ENCODE measurements at places on chromosomes 6 and 20.
A peak's percentile ranks its signal among the peaks of the same experiment; 100 is the strongest.

- no peak for DNase-seq
Observed at GRCh38 chr6:46347669-46348068, 143.6 kb downstream of the RCAN2 start.

DNA sequence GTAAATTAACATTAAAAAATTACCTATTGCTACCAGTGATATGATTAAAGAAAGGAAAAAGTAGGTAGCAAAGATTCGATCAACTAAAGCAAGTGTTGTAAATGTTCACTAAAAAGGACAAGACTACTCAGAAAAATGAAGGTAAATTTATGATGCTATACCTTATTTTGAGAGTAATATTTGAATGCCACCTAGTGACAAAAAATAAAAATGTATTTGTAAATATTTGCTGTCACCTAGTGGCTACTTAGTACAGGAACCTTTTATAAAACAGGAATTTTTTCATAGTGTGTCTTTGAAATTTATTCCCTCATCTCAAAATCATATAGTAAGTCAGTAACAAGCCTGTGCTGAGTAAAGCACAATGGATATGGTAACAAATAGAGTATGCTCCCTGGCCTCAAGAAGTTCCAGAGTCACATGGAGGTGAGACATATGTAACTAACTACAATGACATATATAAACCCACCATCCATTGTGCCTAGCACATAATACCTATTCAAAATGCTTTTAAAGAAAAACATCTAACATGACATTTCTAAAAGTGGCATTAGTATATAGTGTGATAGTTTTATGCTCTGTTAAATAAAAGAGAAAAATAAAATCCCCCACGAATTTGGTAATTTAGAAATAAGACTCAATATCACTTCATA is 193.1 kb upstream of the SIM1 start:
- DNase-seq = no peak

- DNase-seq = no peak
Observed at GRCh38 chr6:155959898-155960495, 504.4 kb upstream of the NOX3 start.

DNA sequence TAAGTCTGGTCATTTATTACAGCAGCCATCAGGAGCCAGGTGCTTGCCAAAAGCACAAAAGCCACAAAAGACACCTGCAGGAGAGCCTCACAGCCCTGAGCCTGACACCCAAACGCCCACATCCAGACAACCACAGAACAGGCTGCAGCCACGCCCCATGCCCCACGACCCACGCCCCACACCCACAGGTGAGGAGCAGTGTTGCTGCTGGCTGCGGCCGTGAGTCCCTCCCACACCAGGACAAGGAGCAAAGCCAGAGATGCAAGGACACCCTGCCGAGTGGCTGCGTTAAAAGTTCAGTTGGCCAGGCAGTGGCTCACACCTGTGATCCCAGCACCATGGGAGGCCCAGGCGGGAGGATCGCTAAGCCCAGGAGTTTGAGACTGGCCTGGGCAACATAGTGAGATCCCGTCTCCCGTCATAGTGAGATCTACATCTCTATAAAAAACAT is 43.0 kb downstream of the SLC2A4RG start:
- no peak for DNase-seq

GRCh38 chr20:4608861-4609260 is 112.8 kb upstream of the PRND start:
- no peak for DNase-seq

GRCh38 chr6:112087916-112088315 is 525 bp downstream of the FAM229B start:
- DNase-seq = no peak

DNA sequence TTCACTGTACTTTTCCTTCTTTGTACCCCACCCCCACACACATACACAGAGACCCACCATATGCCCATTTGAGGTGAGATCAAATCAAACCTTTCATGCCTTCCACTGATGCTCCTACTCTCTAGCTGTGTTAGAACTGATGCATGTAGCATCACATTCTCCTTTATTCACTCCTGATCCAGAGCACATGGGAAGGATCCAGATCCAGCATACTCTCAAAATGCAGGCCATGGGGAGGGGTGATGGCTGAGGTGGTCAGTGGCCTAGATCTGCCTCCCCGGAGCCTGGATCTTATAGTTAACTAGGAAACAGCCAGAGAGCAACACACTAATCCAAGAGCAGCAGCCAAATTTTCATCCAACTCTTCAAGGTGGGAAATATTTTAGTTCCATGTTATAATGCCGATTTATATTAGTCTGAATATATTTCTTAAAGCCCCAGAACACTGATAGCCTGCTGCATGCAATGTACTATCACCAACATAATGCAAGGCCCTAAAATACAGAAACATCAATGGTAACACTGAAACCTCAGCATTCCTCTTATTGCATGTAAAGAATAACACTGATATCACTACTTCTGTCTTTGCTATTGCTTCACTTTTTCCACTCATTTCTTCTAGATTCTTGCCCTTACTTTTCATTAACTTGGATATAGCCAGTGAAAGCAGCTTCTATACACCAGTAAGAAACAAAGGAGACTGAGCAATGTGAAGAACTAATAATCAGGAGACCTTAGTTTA is 126.8 kb upstream of the BEND6 start:
- DNase-seq = no peak

GRCh38 chr6:3343089-3343883 is 84.5 kb downstream of the PSMG4 start:
- DNase-seq = no peak

GRCh38 chr6:138509371-138509770 is 10.1 kb upstream of the NHSL1 start:
- DNase-seq = peak; percentile 10

DNA sequence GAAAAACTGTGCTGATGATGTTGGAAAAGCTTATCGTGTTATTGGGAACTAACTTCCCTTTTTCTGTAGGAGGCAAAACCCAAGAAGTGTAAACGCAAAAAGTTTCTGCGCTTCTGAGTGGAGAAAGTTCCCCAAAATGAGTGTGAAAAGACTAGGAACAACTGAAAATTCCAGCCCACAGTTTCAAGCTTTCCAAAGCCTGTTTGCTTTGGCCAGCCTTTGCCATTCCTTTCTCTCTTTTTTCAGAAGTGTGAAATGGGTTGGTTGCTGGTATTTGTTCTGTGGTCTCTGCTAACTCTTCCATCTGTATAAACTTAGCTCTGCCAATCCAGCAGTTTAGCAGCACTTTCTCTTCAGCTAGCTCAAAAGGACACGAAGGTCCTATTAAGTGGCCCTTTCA is 491.3 kb downstream of the MAFB start:
- DNase-seq = no peak

- no peak for DNase-seq
Observed at GRCh38 chr6:126233192-126233591, 106.7 kb upstream of the CENPW start.

DNA sequence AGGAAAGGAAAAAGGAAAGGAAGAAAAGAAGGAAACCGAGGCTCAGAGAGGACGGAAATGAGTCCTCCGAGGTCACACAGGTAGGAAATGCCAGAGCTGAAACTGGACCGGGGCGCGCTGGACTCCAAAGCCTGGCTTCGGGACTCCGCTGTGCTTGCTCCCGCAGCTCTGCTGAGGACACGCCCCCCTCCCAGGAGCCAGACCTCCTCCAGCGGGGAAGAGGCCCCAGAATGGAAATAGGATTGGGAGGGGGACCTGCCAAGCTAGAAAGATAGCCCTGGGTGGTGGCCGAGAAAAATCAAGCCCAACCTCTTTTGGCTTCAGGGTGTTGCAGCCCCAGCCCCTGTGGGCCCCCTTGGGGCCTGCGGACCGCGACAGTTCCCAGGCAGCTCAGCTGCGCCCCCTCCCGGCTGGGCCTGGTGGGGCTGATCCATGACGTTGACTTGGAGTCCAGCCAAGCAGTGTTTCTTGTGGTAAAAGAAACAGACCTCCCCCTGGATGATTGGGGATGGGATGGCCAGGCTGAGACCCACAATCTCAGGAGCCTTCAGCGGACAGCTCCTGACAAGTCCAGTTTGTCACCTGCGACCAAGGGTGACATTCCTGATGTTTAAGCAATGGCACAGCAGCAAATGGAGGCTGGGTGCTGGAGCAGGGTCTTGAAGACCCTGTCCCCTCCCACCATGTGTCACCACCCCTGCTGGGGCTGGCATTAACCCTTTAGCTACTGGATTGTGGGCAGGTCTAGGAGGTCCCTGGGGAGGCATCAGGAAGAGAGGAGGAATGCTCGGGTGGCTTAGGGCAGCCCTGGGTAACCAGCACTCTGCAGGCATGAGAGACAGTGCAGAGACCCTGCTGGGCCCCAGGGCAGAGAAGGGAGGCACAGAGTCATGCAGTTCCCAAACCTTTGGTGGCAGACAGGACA is 55.4 kb downstream of the RIPOR3 start:
- DNase-seq = peak; percentile 13

Measured in activated effector memory CD4-positive, alpha-beta T cell treated with Interleukin-2 at 50 U/mL for 16 hours (primary cell).